ENCODE measurements at places on chromosomes 3 and 15.

GRCh38 chr15:56244811-56245576 is 1.3 kb upstream of the RFX7 start:
- DNase-seq, result no peak

DNA sequence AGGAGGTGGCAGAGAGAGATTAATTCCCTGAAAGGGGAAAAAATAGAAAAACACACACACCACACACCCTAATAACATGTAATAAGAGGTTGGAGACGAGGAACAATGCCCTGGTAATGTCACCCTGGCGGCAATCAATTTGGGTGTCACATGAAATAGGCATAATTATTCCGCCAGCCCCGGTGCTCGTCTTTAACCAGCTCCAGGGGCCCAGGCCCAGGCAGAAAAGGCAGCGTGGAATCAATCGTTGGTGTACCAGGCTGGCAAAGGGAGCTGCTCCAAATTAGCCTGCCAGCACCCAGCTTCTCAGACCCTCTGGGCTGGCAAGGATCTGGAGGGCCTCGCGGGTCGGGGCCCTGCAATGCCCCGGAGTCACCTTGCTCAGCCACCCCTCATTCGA is 5.6 kb downstream of the LINGO1 start:
- no peak for DNase-seq

DNA sequence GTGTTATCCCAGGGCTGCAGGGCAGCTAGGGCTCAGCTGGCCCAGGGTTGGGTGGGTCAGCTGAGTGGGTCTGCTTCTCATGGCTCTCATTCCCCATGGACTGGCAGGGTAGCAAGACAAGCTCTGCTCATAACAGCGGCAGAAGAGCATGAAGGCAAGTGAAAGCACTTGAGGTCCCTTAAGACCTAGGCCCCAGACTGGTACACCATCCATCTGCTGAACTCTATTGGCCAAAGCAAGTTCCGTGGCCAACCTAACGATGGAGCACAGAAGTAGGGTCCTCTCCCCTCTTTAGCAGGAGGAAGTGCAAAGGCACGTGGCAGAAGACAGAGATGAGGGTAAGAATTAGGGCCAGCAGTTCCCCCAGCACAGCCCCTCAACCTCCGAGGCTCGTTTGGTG is 174.3 kb upstream of the TOPAZ1 start:
- no peak for DNase-seq

- DNase-seq, result no peak
These were observed 91.5 kb downstream of the ITPR1 start for GRCh38 chr3:4584456-4585249.

- no peak for DNase-seq
These were observed 851.2 kb upstream of the NR2F2 start for GRCh38 chr15:95479308-95479707.

- no peak for DNase-seq
These were observed 26.8 kb upstream of the CPNE9 start for GRCh38 chr3:9676785-9677184.
